ENCODE measurements at places on chromosomes 6 and 20.

- DNase-seq, result no peak
Measured at GRCh38 chr6:138719744-138720143, 53.8 kb upstream of the CCDC28A start.

DNA sequence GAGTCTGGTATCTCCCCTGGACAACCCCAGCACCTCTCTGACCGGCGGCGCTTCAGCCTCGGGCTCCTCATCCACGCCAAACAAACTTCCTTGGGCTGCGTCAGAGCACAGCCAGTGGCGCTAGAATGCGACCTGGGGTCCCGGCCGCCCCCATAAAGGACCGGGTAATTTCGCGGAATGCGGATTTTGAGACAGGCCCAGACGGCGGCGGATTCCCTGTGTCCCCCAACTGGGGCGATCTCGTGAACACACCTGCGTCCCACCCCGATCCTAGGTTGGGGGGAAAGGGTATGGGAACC, 1.6 kb downstream of the FOXP4 start:
- no peak for DNase-seq

DNA sequence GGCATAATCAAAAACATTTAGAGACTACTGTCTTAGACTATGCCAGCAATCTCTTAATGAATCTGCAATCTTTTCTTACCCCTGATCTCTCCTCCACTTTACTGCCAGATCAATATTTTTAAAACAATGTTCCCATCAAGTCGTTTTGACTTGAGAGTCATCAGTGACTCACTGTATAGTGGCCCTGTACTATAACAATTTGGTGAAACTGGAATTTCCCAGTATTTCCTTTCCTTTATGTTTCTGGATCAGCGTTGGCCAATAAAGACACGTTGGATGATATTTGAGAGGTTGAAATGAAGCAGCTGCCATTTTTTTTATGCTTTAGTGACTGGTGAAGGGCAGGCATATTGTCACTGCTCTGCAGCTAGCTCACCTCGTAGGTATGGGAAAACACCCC, 10.1 kb upstream of the SMIM13 start:
- no peak for DNase-seq

GRCh38 chr6:7016226-7016625, 91.5 kb upstream of the RREB1 start:
- DNase-seq, result no peak

- no peak for DNase-seq
Measured at GRCh38 chr6:148830614-148831013, 83.8 kb downstream of the UST start.

GRCh38 chr6:47852727-47853126, 70.9 kb downstream of the OPN5 start:
- no peak for DNase-seq

- no peak for DNase-seq
Measured at GRCh38 chr20:37075932-37076685, 19.7 kb downstream of the RBL1 start.

GRCh38 chr6:155980768-155981079, 525.1 kb upstream of the NOX3 start:
- no peak for DNase-seq

DNA sequence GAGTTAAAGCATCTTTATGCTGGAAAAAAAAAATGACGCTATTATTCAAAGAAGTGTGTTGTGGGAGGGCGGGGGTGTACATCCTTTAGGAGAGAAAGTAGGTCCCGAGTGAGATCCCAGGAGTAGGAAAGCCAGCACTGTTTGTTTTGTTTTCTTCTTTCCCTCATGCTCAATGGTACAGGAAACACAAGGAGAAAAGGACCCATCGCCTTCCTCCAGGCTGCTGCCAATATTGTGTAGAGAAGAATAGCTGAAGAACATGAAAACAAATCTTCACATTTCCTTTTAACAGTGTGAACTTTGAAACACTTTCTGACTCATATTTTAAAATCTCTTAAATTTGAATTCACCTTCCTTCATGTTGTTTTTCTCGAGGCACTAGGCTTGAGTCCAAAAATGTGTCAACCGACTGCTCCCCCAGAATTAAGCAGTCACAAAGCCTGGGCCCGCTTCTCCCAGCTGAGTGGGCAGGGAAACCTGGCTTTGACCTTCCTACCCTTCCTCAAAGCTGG, 22.3 kb downstream of the PPP1R16B start:
- DNase-seq, result no peak

- DNase-seq, result no peak
Measured at GRCh38 chr20:16212790-16213189, 360.5 kb downstream of the KIF16B start.
